MV-4-11 (cell line): ENCODE measurements at places on chromosomes 1 and 21.

DNA sequence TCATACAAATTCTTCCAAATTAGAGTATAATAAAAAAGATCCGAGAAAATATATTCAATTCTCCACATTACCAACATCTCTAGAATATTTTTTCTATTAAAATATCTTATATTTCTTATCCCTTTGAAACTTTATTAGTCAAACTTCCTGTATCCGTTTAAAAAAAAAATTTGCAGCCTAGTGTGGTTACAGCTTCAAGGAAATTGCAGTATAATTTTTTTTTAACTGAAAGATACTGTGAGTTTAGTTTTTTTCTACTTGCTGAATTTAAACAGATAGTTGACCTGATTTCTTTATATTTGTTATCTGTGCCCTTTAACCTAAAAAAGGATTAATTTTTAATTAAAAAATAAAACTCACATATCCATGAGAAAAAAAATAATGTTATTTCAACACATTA lies 1.5 kb downstream of the RGS18 start:
- DNase-seq: peak; percentile 73

DNA sequence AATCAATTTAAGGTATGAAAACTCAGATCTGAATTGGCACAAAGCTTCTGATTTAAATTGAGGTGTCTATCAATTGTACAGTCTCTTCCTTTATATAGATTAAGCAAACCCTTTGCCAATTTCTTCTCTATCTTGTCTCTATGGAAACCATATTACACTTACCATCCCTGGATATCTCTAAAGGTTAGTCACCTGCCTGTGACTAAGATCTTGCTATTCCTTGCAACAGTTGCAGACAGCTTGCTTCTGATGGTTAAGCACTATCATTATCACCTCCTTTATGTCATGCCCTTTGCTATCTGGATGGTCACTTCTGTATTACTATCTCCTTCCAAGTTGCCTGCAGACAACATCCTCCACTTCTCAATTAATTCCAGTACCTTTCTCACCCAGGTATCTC lies 998.6 kb upstream of the B3GALT2 start:
- no peak for DNase-seq

- DNase-seq: no peak
Measured at GRCh38 chr1:20087668-20088067, 17.7 kb downstream of the PLA2G5 start.

DNA sequence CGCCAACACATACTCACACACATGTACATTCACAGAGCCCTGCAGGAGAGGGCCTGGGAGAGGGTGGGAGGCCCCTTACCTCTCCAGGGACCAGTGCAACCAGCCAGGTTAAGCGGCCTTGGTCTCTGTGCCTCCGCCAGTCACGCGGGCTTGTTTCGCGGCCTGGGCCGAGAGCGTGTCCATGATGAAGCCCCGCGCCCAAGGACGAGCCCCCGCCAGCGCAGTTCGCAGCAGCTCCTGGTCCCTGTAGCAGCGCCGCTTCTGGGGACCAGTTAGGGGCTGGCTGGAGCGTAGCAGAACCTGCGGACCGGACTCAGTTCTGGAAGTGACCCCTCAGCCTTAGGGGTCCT lies 7.3 kb upstream of the FAM167B start:
- no peak for DNase-seq

- DNase-seq: no peak
Measured at GRCh38 chr1:91490501-91490900, 10.2 kb upstream of the CDC7 start.

DNA sequence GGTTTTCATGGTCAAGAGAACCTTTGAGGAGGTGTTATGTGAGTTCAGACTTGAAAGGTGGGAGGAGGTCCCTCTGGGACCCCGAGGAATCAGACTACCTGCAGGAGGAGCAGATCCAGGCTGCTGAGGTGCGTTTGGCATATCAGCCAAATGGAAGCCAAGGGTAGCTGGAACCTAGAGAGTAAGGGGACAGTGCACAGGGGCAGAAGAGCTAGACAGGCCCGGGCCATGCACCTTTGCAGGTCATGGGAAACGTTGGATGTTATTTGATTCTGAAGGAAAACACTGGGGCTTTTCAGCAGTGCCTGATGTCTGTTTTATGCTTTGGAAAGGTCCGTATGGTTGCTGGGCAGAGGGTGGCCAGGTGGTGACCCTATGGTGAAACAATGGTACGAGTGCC lies 169.2 kb downstream of the PGBD5 start:
- DNase-seq: no peak

GRCh38 chr1:44594871-44595735 lies 79.2 kb downstream of the TMEM53 start:
- peak; percentile 17 for DNase-seq

- no peak for DNase-seq
Measured at GRCh38 chr1:2969011-2969844, 52.0 kb upstream of the ACTRT2 start.

- no peak for DNase-seq
Measured at GRCh38 chr1:33015216-33015615, 21.5 kb downstream of the AK2 start.

- DNase-seq: no peak
Measured at GRCh38 chr1:3393024-3393986, 61.2 kb upstream of the ARHGEF16 start.

- no peak for DNase-seq
Measured at GRCh38 chr1:2344121-2344681, 47.2 kb downstream of the MORN1 start.

- no peak for DNase-seq
Measured at GRCh38 chr1:59596956-59597355, 217.8 kb upstream of the HOOK1 start.

DNA sequence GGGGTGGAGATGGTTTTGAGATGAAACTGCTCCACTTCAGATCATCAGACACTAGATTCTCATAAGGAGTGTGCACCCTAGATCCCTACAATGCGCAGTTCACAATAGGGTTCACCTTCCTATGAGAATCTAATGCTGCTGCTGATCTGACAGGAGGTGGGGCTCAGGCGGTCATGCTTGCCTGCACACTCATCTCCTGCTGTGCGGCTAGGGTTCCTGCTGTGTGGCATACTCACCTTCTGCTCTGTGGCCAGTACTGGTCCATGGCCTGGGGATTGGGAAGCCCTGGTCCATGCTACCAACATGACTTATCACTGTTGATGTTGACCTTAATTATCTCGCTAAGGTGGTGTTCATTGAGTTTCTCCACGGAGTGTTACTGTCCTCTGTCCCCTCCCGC lies 144.5 kb downstream of the NAV1 start:
- no peak for DNase-seq

DNA sequence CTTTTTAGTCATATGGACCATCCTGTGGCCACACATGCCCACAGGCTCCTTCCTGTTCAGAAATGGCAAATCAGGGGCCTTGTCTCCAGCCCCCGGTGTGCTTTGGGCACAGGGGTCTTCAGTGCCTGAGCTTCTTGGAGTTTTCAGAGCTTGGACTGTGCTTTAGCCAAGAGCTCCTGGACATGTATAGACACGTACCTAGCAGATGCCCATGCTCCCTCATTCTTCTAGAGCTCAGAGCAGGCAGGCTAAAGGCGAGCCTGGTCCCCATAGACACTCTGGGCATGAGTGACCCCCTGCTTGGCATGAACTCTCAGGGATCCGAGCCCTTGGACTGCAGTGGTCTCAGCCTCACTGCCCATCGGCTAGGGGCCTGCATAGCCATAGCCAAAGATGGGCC lies 106.8 kb downstream of the EPHB2 start:
- no peak for DNase-seq

- no peak for DNase-seq
Measured at GRCh38 chr1:23561813-23562100, 2.5 kb upstream of the ID3 start.

- DNase-seq: peak; percentile 74
Measured at GRCh38 chr21:26140164-26140579, 30.4 kb downstream of the APP start.

DNA sequence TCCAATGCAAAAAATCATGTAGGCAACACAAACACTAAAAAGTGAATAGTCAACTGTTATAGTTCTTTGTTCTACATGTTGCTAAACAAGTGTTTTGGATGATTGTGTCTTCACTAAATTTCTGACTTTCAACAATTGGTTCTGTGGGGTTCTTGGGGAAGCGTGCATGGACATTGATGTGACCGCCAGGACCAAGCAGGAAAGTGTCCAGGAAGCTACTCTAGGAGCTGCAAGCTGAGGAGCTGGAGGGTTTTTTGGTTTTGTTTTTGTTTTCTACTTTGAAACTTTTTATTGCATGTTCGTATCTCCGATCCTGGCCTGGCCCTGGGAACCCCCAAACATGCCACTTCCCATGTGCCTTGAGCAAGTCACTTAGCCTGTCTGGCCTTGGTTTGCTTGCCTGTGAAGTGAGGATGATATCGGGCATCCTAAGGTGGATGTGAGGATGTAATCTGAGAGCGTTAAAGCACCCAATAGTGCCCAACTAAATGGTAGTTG lies 8.0 kb downstream of the TMPRSS3 start:
- no peak for DNase-seq

DNA sequence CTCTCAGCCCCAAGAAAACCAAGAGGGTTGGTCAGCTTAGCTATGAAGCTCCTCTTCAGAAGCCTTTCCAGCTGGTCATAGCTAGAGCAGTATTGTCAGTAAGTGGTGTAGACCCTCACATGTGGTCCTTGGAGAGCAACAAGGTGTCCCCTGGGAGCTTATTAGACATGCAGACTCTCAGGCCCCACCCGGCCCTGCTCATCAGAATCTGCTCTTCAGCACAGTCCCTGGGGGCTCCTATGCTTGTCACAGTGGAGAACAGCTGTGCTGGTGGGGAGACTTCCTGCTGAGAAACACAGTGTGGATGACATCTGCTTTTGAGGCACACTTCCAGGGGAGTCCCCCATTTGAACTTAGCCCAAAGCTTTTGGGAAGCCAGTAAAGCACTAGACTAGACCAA lies 21.9 kb upstream of the NEK2 start:
- DNase-seq: no peak

- DNase-seq: no peak
Measured at GRCh38 chr1:9194024-9194423, 40.5 kb upstream of the H6PD start.

DNA sequence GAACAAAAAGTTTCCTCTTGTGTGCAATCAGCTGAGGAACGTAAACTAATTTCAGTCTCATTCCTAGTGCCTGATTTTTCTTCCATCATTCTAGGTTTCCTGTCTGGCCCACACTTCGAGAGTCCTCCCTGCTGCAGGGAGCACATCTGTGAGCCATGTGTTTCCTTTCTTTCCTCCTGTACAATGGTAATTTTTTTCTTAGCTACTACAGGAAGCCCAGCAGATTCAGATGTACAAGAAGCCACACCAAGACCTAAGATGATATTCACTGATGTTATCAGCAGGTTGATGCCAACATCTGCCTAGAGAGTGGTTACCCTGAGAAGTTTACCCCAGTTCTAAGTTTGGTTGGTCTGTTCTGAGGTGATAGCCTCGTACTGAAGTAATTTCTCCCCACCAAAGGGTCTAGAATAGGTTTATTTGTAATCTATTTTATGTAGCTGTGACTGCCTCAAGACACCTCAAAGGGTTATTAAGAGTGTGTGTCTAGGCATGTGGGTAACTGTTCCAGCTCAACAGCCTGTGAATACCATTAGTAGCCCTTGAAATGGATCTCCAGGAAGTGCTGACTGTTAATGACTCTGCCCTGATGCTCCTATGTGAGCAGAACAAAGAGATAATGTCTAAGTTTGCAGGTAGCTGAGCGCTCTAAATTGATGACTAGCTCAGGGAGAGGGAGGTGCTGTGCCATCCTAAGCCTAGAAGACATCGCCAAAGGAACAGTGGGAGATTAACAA lies 31.7 kb upstream of the CLDN14 start:
- no peak for DNase-seq

GRCh38 chr1:185406006-185406690 lies 89.1 kb upstream of the IVNS1ABP start:
- no peak for DNase-seq

- no peak for DNase-seq
Measured at GRCh38 chr1:47991187-47991586, 6.0 kb downstream of the TRABD2B start.

GRCh38 chr1:207890136-207890738 lies 20.7 kb downstream of the CD34 start:
- peak; percentile 93 for DNase-seq

DNA sequence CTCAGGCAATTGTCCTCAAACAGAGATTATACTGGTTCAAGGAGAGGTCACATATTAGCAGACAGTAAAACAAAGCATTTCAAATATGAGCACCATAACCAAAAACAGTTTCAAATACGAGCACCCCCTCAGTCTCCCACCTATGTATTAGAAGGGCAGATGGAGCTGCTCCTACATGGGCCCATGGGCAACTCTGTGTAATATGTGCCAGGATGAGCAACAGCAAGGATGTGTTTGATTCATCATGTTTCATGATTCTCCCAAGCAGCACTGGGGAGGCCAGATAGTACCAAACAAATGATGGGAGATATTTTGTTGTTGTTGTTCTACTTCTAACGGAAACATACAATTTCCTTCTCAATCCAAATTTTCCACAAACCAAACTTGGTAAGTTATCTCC lies 8.9 kb downstream of the ADSS2 start:
- no peak for DNase-seq

GRCh38 chr1:46691997-46692790 lies 20.5 kb downstream of the TEX38 start:
- DNase-seq: no peak

GRCh38 chr1:220680085-220680687 lies 10.0 kb upstream of the C1orf115 start:
- DNase-seq: peak; percentile 17

- DNase-seq: no peak
Measured at GRCh38 chr1:204883405-204883804, 12.7 kb downstream of the NFASC start.

- DNase-seq: no peak
Measured at GRCh38 chr1:239306426-239306825, 79.9 kb upstream of the CHRM3 start.

DNA sequence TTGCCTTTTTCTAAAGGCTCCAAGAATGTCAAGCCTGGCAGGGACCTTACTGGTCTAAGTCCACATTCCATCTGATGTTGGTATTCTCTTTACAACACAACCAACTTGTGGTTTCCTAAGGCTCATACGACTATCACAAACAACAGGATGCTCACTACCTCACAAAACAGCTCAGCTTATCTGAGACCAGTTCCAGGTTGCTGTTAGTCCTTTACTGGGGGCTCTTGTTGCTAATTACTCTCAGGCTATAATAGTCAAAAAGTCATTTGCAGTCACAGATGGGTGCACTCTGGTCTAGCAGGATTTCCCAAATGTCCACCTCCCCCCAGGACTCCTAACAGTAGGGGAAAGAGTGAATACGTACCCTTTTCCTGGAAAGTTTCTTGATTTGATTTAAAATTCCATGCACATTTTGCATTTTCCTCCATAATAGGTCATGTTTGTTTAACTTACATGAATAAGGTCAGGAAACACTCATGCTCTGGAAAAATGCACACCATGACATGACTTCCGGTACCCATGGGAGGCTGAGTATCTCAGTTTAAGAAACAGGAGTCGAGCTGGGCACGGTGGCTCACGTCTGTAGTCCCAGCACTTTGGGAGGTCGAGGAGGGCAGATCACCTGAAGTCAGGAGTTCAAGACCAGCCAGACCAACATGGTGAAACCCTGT lies 16.0 kb downstream of the LCK start:
- no peak for DNase-seq

- DNase-seq: no peak
Measured at GRCh38 chr1:12452262-12452661, 165.7 kb downstream of the DHRS3 start.

GRCh38 chr1:116560704-116561490 lies 9.9 kb downstream of the CD58 start:
- DNase-seq: no peak

GRCh38 chr1:119958223-119958622 lies 61.9 kb upstream of the ADAM30 start:
- DNase-seq: no peak
